ENCODE measurements at places on chromosomes 5 and 9.

DNA sequence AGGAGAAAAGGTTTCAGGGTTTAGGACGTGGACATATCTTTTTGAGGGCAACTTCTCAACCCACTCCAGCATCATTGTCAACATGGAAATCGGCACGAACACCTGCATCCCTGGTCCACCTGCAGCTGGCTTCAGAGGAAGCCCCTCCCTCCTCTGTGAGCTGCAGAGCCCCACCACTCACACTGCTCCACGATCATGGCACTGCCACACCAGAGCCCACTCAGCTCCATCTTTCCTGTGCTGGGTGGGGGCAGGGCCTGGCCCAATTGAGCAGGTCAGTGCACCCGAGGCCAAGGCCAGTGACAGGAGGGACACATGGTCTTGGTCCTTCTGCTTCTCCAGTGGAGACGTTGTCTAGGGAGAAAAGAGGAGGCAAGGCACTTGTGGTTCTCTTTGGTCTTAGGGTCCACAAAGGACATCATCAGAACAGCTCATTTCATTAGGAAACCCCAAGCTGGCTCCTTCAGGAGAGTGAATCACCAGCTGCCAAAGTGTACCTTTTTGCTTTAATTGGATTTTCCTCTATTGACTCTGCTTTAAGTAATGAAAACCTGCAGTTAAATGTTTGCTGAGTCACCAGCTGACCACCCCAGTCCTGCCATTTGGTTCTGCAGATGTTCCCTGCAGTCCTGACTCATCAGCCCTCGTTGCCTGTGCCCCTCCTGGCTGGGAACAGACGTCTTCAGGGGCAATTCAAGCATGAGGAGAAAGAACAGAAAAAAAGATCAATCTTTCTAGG, 56.2 kb downstream of the UBE2QL1 start:
- no peak for DNase-seq

GRCh38 chr9:107039542-107039941, 176.6 kb downstream of the ZNF462 start:
- DNase-seq: peak; percentile 31

DNA sequence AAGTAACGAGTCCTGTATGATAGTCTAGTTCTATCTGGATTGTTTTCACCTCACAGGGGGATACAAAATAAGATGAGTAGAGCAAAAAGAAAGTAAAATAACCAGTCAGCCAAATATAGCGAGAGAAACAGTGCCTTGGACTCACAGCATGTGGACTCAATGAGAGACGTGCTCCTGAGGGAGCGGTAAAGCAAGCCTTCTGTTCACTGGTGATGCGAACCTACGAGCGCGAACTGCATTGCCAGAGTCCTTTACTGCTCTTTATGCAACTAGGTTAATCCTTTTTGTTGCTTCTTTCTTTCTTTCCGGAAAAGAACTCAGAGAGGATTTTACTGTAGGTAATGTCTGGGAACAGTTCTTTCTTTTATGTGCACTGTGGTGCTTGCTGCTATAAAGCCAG, 132.7 kb downstream of the ANXA1 start:
- no peak for DNase-seq

DNA sequence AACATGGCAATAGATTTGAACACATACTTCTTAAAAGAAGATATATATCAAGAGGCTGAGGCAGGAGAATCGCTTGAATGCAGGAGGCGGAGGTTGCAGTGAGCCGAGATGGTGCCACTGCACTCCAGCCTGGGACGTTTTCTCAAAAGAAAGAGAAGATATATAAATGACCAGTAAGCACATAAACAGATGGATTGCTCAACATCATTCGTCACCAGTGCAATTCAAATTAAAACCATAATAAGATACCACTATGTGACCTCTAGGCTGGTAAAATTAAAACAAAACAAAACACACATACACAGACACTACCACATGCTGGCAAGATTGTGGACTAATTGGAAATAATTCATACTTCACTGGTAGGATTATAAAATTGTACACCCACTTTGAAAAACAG, 5.3 kb upstream of the TXN start:
- peak; percentile 62 for DNase-seq

DNA sequence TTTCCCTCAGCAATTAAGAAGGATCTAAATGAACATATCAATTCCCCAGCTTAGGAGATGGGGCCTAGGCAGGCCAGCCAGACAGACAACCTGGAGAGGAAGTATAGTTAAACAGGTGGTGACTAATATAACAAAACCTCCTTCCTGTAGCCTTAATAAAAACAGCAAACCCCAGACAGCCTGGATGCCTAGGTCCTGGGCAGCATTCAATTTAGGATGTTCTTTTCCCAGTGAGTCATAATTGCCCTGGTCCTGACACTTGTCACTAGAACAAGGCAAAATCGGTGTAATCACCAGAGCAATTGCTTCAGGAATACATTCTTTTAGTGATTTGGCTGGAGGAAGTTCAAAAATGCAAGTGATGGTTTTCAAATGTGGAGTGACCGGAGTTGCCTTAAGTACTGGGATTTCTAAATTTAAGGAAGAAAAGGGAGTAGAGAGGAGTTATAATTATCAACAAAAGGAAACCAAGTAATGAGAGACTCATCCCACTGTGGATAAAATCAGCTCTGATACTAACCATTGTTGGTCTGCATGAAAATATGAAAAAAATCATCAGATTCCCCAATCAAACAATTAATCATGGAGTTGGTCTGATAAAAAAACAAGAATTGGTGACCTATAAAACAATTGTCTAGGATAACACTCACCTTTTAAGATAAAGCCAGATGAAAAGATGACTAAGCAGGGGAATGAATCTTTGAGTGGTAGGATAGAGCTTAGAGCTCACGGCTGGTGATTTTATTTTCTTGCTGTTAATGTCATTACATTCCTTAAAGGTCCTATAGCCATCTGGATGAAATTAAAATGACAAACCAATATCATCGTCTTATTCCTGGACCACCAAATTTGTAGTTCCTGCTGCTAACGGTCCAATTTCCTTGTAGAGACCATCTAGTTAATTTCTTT, 39.0 kb upstream of the TARS1 start:
- DNase-seq: peak; percentile 8

- peak; percentile 22 for DNase-seq
These were observed 111.5 kb upstream of the CCDC152 start for GRCh38 chr5:42645138-42645537.

DNA sequence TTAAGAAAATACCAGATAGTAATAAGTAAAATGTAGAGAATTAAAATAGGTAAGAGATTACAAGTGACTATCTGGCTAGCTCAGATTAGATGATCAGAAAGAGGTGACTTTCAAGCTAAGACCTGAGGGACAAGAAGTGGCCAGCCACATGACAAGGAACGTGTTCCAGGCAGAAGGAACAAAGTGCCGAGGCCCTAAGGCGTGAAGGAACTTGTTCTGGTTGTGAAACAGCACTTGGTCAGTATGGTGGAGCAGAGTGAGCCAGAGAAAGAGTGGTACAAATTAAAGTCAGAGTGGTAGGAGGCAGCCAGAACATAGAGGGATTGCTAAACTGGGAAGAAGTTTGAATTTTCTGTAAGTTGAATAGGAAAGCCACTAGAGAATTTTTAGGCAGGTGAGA, 73.6 kb downstream of the ADRB2 start:
- DNase-seq: no peak

- no peak for DNase-seq
These were observed 181.2 kb downstream of the MACROH2A1 start for GRCh38 chr5:135217669-135218485.

- DNase-seq: no peak
These were observed 95.8 kb upstream of the NR4A3 start for GRCh38 chr9:99725852-99726251.

- no peak for DNase-seq
These were observed 11.4 kb upstream of the PTGDS start for GRCh38 chr9:136965771-136966484.

DNA sequence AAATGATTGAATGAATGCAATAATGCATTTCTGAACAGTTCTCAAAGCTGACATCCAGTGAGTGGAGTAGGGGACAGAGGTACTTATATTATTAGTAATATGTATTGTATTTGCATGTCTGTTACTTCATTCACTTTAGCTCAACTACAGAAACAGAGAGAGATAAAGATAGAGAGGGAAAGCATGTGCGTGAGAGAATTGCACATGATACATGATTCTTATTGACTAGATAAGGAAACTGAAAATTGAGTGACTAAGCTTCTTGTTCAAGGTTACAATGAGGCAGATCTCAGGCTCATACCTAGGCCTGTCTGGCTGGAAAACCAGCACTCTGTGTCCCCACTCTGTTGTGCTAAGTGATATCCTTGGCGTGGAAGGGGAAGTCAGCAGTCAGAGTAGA, 337.7 kb upstream of the KLF4 start:
- DNase-seq: peak; percentile 64

DNA sequence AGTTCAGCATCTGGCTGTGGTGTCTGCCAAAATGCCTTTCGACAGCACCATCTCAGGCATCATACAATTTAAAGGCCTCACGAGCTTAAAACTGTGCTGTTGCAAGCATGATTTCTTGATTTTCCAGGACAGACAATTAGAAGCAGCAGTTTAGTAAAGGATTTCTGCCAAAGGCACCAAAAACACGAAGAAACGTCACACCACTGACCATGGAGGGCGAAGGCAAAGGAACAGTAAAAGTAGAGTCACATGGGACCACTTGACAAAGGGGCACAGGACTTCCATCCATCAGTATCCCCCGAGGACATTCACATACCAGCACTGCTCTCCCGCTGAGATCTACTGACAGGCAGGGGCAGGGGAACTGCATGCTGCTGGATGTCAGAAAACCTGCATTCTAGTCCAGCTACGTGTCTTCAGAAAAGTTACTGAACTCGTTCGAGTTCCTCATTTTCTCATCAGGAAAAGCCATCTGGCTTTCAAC, 70.4 kb upstream of the FBXW11 start:
- DNase-seq: peak; percentile 18

DNA sequence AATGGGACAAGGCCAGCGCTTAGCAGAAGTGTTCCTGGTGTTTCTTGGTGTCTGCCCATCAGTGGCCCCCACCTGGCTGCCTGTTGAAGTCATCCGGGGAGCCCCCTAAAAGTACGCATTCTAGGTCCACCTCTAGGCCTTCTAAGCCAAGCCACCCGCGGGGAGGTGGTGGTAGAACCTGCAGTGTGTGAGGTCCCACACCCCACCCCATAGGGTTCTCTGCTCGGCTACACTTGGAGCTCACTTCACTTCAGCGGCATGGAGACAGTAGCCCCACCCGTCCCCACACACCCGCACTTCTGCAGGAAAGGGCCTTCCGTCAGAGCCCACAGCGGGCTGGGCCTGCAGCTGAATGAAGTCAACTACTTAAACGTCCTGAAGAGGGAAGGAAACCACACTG, 29.6 kb upstream of the FCN2 start:
- DNase-seq: no peak

- peak; percentile 46 for DNase-seq
These were observed 141.4 kb downstream of the PRR16 start for GRCh38 chr5:120605325-120606079.

DNA sequence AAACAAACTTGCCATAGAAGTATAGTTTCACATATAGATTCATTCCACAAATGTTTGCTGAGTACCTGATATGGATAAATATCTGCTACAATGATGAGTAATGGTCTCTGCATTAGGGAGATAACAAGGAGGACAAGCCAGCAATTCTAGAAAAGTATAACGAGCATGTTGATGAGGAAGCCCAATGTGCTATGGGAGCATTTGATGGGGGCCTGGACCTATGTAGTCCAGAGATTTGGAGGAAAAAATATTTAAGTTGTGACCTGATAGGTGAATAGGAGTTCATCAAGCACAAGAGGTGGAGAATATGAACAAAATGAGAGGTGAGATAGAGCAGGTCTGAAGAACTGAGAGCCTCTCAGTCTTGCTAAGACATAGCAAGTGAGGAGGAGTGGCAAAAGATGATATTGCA, 14.4 kb upstream of the TMEM245 start:
- no peak for DNase-seq

DNA sequence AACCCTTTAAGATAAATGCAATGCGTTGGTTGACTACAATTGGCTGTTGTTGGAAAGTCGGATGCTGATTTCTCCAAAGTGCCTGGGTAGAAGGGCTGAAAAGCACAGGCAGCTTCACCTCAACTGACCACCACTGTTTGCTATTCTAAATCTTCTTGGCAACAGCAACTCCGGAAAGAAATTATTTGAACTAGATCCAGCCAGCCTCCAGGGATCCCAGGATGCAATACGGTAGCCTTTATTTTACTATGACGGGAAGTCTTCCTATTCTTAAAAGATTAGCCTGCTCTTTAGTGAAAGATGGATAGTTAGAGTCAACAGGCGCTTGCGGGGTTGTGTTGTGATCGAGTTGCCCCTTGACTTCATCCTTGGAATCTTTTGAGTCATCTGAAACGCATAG, 78.6 kb upstream of the KLF9 start:
- DNase-seq: no peak

DNA sequence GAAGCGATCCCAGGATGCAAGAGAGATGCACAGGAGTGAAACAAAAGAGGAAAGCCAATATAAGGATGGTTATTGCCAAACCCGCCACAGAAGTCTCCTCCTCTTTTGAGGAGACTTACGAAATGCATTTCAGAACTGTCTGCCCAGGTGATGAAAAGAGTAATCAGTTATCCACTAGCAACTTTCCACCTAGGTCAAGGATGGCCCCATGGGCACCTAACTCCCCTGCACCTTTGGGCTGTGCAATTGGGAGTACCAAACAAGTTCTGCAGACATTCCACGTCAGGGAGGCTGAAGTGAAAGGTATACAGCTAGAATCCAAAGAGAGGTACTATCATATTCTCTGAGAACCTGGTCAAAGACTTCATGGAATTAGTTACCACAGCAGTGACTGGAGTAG, 25.7 kb downstream of the HMGCS1 start:
- no peak for DNase-seq

DNA sequence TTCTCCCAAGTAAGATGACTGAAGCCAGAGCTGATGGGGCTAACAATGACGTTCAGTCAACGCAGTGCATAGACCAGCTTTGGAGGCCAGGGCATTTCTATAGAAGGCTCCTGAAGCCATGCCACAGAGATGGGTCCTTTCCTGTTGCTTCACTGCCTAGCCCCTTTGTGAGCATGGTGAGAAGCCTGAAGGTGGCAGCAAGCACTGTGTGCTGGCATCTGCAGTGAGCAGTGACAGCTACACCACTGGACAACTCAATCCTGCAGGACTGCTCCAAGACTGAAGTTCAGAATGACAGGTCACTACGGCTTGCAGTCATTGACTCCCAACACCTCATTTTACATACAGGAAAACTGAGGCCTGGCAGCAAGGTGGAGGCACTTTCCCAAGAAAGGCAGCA, 229.0 kb downstream of the TSSK1B start:
- no peak for DNase-seq

GRCh38 chr5:42436051-42436450, 12.8 kb downstream of the GHR start:
- no peak for DNase-seq

DNA sequence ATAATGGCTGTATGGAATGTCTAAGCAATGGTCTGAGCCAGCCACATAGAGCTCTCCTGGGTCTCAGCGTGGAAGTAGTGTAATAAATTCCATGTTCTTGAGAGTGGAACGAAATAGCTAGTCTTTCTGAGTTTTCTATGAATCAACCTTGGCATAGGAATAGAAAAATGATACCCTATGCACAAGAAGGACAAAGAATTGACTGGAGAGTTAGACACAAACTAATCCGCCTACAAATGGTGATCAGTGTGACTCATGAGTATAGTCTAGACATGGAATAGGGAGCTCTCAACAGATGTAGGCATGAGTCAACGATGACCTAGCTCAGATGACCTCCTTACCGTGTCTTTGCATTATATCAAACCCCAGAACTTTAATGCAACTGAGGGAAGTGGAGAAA, 256.8 kb upstream of the GRIN3A start:
- no peak for DNase-seq

GRCh38 chr5:135508496-135509005, 27.2 kb downstream of the NEUROG1 start:
- DNase-seq: no peak
